ENCODE measurements at places on chromosomes 1 and 21.

GRCh38 chr21:43691086-43691795, 27.7 kb upstream of the PDXK start:
- no peak for DNase-seq
- no peaks in the 10 kb centered on the region for H3K27me3 ChIP-seq
- peaks cover 45% of the 10 kb centered on the region for H3K36me3 ChIP-seq

DNA sequence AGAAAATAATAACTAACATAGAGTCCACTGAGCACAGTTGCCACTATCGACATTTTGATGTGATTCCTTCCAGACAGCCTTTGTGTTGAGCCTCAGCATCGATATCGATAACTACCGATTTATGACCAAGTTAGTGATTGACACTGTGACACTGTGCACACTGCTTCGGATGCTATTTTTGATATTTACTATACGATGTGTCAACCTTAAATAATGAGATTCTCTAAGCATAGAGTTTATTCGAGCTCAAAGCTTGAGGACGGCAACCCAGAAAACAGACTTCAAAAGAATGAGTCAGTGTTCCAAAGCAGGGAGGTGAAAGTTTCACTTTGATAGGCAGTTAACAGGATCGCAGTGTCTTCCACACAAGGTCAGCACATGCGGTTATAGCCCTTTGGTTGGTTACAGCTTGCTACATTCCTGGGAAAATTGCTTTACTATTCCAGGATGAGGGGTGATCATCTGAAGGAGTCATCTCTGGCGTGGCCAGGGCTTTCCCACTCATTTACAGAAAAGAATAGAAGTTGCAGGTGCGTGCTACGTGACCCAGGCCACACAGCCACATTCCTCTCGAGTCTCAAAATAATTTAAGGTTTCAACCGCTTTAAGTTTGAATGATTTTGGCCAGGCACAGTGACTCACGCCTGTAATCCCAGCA, 53.6 kb upstream of the EFHD2 start:
- no peak for DNase-seq
- no peak overlapping the region for H3K27ac ChIP-seq
- peaks cover 31% of the 10 kb centered on the region for H3K4me1 ChIP-seq
- peak overlapping the region; percentile 7 for H3K4me3 ChIP-seq
- H3K27me3 ChIP-seq = no peaks in the 10 kb centered on the region

- peaks cover 15% of the 10 kb centered on the region for H3K4me1 ChIP-seq
- peaks cover 38% of the 10 kb centered on the region for H3K36me3 ChIP-seq
- no peak for DNase-seq
- no peaks in the 10 kb centered on the region for H3K27me3 ChIP-seq
Observed at GRCh38 chr1:11286735-11287410, 13.9 kb downstream of the UBIAD1 start.

GRCh38 chr1:166902279-166902678, 26.2 kb upstream of the TADA1 start:
- H3K4me1 ChIP-seq = no peaks in the 10 kb centered on the region
- H3K27ac ChIP-seq = no peak overlapping the region
- DNase-seq = no peak
- H3K27me3 ChIP-seq = peaks cover 14% of the 10 kb centered on the region
- H3K4me3 ChIP-seq = no peak overlapping the region

GRCh38 chr1:219151467-219151866, 22.2 kb upstream of the LYPLAL1 start:
- DNase-seq = no peak
- peaks cover 31% of the 10 kb centered on the region for H3K27me3 ChIP-seq
- H3K36me3 ChIP-seq = peaks cover 2% of the 10 kb centered on the region
- no peaks in the 10 kb centered on the region for H3K4me1 ChIP-seq
- no peak overlapping the region for H3K27ac ChIP-seq
- no peak overlapping the region for H3K4me3 ChIP-seq

- H3K36me3 ChIP-seq = no peaks in the 10 kb centered on the region
- H3K27ac ChIP-seq = no peak overlapping the region
- H3K4me1 ChIP-seq = no peaks in the 10 kb centered on the region
- no peak overlapping the region for H3K4me3 ChIP-seq
Observed at GRCh38 chr1:241730031-241730430, 78.0 kb downstream of the WDR64 start.

- H3K27me3 ChIP-seq = peaks cover 36% of the 10 kb centered on the region
- no peak for DNase-seq
- H3K36me3 ChIP-seq = peaks cover 1% of the 10 kb centered on the region
- H3K4me1 ChIP-seq = no peaks in the 10 kb centered on the region
- no peak overlapping the region for H3K4me3 ChIP-seq
Observed at GRCh38 chr1:212545941-212546635, 62.5 kb upstream of the ATF3 start.

- DNase-seq = no peak
- no peaks in the 10 kb centered on the region for H3K27me3 ChIP-seq
- H3K27ac ChIP-seq = no peak overlapping the region
- peaks cover 7% of the 10 kb centered on the region for H3K4me1 ChIP-seq
- no peaks in the 10 kb centered on the region for H3K36me3 ChIP-seq
- no peak overlapping the region for H3K4me3 ChIP-seq
Observed at GRCh38 chr1:232393010-232393409, 236.9 kb downstream of the SIPA1L2 start.

- no peak for DNase-seq
- no peaks in the 10 kb centered on the region for H3K27me3 ChIP-seq
- no peak overlapping the region for H3K27ac ChIP-seq
Observed at GRCh38 chr1:74160046-74160445, 37.9 kb downstream of the LRRIQ3 start.

DNA sequence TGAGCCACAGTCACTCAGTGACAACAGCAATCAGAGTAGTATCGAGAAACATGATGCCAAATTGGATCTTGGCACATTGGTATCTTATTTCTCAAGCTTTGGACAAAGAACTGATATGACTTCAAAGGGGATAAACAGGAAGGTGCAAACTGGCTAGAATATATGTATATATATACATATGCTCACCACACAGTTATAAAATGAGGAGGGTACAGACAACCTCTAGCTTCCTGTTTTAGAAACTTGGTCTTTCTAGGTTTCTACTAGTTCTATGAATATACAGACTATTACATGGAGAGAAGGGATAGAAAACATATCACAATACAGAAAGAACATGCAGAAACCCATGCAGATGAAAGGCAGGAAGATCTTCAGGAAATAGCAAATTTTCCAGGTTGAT, 292.1 kb upstream of the SNX7 start:
- H3K4me3 ChIP-seq = no peak overlapping the region
- peaks cover 10% of the 10 kb centered on the region for H3K4me1 ChIP-seq
- no peak overlapping the region for H3K27ac ChIP-seq
- H3K27me3 ChIP-seq = no peaks in the 10 kb centered on the region
- DNase-seq = no peak

- DNase-seq = no peak
- H3K36me3 ChIP-seq = peaks cover 58% of the 10 kb centered on the region
- peak overlapping the region; percentile 77 for H3K27ac ChIP-seq
- peaks cover 66% of the 10 kb centered on the region for H3K4me1 ChIP-seq
- peak overlapping the region; percentile 23 for H3K4me3 ChIP-seq
Observed at GRCh38 chr1:39333296-39333695, 128.8 kb downstream of the MACF1 start.

GRCh38 chr1:31020007-31020790, 45.3 kb downstream of the PUM1 start:
- H3K4me3 ChIP-seq = peak overlapping the region; percentile 2
- H3K36me3 ChIP-seq = peaks cover 14% of the 10 kb centered on the region
- no peak for DNase-seq
- no peaks in the 10 kb centered on the region for H3K27me3 ChIP-seq
- peak overlapping the region; percentile 35 for H3K27ac ChIP-seq

Data from central memory CD8-positive, alpha-beta T cell (primary cell).